ENCODE measurements at places on chromosomes 2 and 18. TPM values are rescaled to one million over a fixed set of nuclear protein-coding genes. Genes with fewer than 3 reads are reported as not detected.

The EGR4 gene
- not detected for total RNA-seq

The RNU2-63P gene
- under 0.01 TPM for total RNA-seq

The BCL11A gene
- total RNA-seq, result 0.13 TPM

The ABCG5 gene
- total RNA-seq, result not detected

The ANKRD62 gene
- total RNA-seq, result not detected

The EPHA4 gene
- 23.3 TPM for total RNA-seq

The SP5 gene
- total RNA-seq, result not detected

The KCMF1 gene
- 52.4 TPM for total RNA-seq

The COL3A1 gene
- 2.6 TPM for total RNA-seq

Data from mammary microvascular endothelial cell (primary cell).